DMS79 (cell line): ENCODE measurements at places on chromosomes 4 and X.

DNA sequence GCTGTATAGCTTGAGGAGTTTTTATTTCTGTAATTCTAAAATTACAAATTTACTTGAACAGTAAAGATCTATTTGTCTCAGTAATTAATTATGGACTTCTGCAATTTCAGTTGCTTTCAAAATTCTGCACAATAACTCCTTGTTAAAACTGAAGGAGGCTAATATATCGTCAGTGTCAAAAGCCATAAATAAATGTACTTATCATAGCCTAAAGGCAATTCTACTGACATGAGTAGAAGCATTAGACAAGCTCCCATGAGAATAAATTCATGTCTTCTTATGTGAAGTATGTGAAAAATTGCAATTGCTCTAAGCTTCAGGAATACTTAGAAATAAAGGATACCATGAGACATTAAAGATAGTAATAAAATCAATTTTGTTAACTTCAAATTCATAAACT is 381.2 kb upstream of the PCDH10 start:
- no peak for DNase-seq

GRCh38 chr4:41665636-41666207 is 82.8 kb downstream of the PHOX2B start:
- DNase-seq: no peak

DNA sequence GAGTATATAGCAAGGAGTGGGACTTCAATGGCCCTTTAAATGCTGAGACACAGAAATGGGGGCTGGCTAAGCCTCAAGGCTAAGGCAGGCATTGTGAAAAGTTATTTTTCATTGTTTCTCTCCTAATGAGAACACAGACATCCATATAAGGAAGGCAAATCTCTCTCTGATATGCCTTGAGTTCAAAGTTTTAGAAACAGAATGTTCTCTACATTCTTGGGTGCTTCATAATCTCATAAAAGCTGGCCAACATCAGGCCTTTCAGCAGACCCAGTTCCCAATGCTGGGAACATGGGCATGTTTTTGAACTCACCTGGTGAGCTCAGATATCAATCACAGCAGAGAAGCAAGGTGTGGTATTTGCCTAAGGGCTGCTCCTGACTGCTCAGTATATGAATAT is 19.4 kb upstream of the RAB40A start:
- DNase-seq: no peak

DNA sequence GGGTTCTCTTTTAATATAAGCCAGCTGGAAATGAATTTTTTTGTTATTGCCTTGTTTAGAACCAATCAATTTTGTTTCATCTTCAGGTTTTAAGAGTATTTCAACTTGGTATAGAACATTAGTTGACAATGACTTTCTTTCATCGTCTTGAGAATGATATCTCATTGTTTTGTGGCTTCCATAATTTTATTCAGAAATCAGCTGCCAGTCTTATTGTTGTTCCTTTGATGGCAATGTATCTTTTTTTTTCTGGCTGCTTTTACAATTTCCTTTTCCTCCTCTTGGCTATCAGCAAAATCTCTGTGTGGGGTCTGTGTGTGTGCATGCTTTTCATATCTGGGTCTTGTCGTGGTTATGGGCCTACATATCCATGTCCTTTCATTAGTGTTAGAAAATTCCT is 1536.4 kb upstream of the TENM3 start:
- DNase-seq: no peak

- DNase-seq: no peak
Measured at GRCh38 chr4:156686120-156686519, 285.5 kb downstream of the PDGFC start.

- DNase-seq: no peak
Measured at GRCh38 chrX:1860936-1861594, 246.2 kb downstream of the ASMT start.

DNA sequence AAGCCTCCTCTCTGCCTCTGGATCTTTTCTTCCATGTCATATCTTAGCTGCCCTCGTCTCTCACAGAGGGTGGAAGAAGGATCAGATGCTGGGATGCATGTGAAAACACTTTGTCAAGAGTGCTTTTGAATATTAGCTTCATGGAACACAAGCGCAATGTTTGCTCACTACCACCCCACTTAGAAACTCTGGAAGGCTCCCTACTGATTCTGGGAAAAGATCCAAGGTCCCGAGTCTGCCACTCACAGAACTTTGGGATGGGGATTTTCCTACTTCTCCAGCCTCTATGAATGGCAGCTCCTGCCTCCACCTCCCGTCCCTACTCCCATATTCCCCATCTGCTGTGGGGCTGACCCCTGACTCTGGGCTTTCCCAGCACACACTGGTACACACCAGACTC is 40.2 kb upstream of the CRMP1 start:
- DNase-seq: peak; percentile 10

DNA sequence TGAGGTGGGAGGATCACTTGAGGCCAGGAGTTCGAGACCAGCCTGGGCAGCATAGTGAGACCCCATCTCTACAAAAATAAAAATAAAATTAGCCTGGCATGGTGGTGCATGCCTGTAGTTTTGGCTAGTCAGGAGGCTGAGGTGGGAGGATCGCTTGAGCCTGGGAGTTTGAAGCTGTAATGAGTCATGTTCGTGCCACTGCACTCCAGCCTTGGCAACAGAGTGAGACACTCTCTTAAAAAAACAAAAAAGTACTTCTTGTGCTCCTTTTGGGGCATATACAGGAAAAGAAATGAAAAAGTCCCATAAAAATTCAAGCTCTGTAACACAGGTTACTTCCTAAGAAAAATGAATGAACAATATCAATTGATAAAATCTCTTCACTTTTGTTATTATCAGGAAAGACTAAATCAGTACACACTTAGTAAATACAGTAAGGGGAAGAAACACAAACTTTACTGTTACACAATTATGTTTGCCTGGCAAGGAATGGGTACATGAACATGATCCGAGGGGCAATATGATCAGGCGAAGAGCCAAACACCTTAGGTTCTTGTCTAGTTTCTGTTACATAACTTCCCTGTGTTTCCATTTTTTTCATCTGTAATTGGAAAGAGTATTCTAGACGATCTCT is 46.9 kb downstream of the CCDC158 start:
- DNase-seq: no peak
